ENCODE measurements at places on chromosomes 7 and 10. TPM values are rescaled to one million over a fixed set of nuclear protein-coding genes. Genes with fewer than 3 reads are reported as not detected.

- no peak for DNase-seq
These were observed 16.6 kb upstream of the ITIH2 start for GRCh38 chr10:7686351-7687171.

- DNase-seq: no peak
These were observed 7.0 kb downstream of the RTKN2 start for GRCh38 chr10:62261666-62262065.

DNA sequence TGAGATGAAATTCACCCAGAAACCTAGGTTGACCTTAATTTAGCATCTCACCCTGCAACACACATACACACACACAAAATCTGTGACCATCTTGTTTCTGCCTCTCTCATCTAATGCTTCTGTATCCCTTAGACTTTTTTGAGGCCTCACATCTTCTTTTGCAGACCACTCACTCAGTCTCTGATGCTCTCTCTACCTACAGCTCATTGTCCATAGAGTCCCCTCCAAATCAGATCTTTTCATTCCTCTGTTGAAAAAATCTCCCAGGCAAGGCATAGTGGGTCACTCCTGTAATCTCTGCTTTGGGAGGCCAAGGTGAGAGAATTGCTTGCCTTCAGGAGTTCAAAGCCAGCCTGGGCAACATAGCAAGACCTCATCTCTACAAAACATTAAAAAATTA is 17.6 kb upstream of the PAX2 start:
- no peak for DNase-seq

GRCh38 chr7:2716488-2716887 is 28.5 kb downstream of the AMZ1 start:
- no peak for DNase-seq

DNA sequence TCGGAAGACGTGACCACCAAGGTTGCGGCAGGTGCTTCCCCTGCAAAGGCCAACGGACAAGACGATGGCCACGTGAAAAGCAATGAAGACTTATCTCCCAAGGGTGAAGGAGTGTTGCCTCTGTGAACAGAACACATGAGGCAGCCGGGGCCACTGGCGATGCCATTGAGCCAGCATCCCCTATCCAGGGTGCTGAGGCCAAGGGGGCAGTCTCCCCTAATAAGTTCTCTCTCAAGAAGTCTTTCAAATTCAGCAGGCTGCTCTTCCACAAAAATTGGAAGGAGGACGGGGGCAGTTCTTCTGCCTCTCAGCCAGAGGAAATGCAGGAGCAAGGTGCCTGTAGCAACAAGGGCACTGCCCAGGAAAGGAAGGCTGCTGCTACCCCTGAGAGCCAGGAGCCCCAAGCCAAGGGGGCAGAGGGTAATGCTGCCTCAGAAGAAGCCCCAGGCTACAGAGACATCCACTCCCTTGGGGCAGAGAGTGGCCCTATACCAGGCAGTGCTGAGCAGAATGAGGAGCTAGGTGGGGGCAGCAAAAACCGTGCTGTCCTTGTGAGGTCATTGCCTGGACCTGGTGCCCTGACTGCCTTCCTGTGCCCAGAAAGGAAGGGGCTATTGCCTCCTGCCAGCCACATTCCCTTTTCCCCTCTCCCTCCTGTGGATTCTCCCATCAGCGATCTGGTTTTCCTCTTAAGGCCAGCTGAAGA is 17.3 kb downstream of the NT5C2 start:
- no peak for DNase-seq

GRCh38 chr10:29353305-29353704 is 64.4 kb downstream of the LYZL1 start:
- DNase-seq: no peak

GRCh38 chr10:27256299-27257189 is 15.9 kb upstream of the ACBD5 start:
- no peak for DNase-seq

GRCh38 chr7:96674565-96674964 is 35.1 kb downstream of the SEM1 start:
- no peak for DNase-seq

DNA sequence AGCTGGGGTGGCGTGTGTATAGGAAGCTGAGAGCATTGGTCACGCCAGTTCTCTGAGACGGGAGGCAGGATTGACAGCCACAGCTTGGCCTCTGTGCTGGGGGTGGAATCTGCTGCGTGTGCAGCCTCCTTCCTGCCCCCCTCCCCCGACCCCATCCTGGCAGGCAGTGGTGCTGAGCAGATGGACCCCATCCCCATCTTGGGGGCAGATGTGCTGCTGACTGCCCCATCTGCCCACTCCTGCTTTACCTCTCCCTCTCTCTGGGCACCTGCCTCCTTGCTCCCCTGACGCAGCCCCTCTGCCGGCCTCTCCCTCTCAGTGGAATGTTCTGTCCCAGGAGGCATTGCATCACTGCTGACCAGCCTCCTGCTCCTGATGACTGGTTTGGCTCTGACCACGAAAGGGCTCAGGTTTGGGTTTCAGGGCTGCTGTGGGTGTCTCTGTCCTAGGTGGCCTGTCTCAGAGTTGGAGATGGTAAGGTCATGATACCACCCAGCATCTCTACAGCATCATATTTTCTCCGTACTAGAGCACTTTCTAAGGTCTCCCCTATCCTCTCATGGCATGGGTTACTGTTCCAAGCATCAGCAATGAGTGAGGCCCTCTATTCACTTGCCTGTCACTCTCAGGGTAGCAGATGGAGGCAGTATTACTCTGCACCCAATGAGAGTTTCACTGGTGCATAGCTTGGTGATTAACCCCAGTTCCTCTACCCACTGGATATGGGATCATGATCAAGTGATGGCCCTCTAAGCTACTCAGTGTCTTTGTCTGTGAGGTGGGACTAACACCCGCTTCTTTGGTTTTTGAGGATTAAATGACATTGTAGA is 81.9 kb downstream of the RBM20 start:
- no peak for DNase-seq

- DNase-seq: no peak
These were observed 12.4 kb downstream of the PAPOLB start for GRCh38 chr7:4849390-4849789.

- DNase-seq: no peak
These were observed 239.7 kb upstream of the HABP2 start for GRCh38 chr10:113313048-113313602.

DNA sequence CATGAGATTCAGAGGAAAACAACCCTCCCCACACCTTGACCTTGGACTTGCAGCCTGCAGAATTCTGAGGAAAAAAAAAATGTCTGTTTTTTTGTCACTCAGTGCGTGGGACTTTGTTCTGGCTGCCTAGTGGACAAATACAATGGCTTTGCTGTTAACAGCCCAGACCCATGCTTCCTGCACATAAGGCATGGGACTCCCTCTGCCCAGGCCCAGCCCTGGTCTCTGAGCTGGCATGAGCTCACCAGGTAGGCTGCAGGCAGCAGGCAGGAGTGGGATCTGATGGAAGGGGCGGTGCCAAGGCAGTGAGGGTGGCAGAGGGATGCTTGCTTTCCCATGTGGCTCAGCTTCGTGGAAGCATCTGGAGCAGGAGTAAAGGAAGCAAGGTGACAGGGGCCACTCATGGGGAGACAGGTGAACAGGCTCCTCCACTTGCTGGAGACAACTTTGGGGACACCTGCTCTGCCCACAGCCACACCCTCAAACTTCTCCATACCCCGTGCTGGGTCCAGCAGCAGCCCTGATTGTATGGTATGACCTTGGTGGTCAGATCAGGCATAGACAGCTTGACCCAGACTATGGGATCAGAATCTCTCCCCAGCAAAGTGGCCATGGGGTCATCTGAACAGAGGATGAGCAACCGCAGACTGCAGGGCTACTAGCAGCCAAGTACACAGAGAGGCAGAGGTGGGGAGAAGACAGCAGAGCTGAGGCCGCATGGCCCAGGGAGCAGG is 27.0 kb downstream of the ANXA8 start:
- DNase-seq: no peak

GRCh38 chr10:71606257-71607081 is 113.1 kb downstream of the C10orf105 start:
- DNase-seq: no peak

DNA sequence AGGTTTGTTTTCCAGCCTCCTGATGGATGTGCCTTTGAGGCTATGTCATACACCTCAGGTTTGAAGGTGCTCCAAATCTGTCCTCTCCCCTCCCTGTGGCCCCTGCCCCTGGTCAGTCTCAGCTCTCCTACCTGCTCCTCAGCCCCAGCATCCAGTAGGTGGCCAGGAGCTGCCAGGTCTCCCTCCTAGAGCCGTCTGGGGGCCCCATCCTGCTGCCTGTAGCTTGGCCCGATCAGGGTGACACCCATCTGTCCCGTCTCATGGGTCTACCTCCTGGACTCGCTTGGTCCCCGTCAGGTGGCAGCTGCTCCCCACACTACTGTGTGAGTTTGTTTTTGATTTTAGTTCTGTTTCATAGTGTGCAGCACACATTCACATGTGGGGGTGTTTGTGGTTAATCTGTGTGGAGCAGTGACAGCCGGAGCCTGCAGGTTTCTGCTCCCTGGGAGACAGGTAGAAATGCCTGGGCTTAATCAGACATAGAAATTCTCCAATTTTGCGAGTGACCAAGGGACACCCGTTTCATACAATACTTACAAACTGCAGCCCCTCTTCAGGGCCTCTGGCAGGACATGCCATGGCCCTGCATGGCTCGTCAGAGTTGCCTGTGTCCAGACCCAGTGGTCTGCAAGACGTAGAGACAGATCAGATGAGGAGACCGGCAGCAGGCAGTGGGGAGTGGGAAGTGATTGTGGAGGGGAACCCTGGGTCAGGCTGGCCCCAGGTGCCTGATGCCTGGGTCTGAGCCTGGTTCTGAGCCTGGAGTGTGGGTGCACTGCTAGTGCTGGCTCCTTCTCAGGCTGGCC is 17.1 kb downstream of the ADCY1 start:
- DNase-seq: no peak

GRCh38 chr10:3881622-3882021 is 96.6 kb upstream of the KLF6 start:
- no peak for DNase-seq

- DNase-seq: no peak
These were observed 6.5 kb upstream of the WDR86 start for GRCh38 chr7:151416112-151416940.

- DNase-seq: no peak
These were observed 46.1 kb downstream of the ARMH3 start for GRCh38 chr10:102009801-102010425.

DNA sequence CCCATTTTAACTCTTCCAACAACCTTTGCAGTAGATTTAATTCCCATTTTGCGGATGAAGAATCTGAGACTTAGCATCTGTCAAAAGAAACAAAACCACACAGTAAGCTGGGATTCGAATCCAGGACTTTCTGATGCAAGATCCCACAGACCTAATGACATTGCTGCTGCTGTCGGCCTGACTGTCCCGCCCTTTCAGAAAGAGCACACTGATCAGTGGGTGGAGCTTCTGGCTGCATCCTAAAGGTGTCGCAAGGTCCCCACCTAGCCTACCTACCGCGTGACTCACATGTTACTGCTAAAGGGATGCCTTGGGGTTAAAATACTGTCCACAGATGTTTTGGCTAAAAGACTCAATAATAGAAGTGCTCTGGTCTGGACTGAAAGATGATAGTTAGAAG is 134.7 kb downstream of the EMX2 start:
- no peak for DNase-seq

- no peak for DNase-seq
These were observed 47.2 kb upstream of the ZRANB1 start for GRCh38 chr10:124894569-124895215.

DNA sequence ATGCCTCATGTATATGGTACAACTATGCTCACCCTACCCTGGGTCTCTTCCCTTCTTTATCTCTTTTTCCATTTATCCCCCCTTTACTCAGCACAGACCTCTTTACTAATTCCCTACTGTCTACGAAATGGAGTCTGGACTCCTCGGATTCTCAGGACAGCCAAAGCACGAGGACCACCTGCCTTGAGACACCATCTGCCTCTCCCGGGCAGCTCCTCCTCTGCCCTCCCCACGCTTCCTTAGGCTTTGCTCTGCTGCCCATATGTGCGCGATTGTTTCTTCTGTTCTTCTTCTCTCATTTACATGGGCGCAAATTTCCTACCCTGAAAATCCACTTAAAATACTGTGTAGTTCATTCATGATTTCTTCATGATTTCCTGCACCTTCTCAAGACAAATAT is 62.7 kb upstream of the STK17A start:
- no peak for DNase-seq

GRCh38 chr10:129767751-129768150 is 196.3 kb downstream of the EBF3 start:
- no peak for DNase-seq

GRCh38 chr7:68155676-68156075 is 1159.0 kb downstream of the TYW1 start:
- no peak for DNase-seq

DNA sequence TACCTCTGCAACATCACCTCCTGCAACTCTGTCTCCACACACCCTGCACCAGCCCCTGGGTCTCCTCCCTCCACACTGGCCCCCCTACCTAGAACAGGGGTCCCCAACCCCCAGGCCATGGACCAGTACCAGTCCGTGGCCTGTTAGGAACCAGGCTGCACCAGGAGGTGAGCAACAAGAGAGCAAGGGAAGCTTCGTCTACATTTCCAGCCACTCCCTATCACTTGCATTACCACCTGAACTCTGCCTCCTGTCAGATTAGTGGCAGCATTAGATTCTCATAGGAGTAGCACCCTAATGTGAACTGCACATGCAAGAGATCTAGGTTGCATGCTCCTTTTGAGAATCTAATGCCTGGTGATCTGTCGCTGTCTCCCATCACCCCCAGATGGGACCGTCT is 108.8 kb upstream of the WDR11 start:
- no peak for DNase-seq

PCBD1 gene
- total RNA-seq: 4.7 TPM

SH3PXD2A gene
- total RNA-seq: 7.0 TPM

SDK1 gene
- total RNA-seq: 1.1 TPM

AZGP1 gene
- not detected for total RNA-seq

DHX32 gene
- total RNA-seq: 1.7 TPM

GRID2IP gene
- 0.36 TPM for total RNA-seq

VDAC2 gene
- total RNA-seq: 141 TPM

VAX1 gene
- not detected for total RNA-seq

CTBP2 gene
- total RNA-seq: not detected

HOXA7 gene
- not detected for total RNA-seq

GIMAP5 gene
- 35.2 TPM for total RNA-seq

WNT8B gene
- total RNA-seq: not detected

STEAP4 gene
- total RNA-seq: not detected
